Hematopoietic multipotent progenitor cell (in vitro differentiated cells): ENCODE measurements at places on chromosomes 2 and 18. TPM values are rescaled to one million over a fixed set of nuclear protein-coding genes. Genes with fewer than 3 reads are reported as not detected.

AKAIN1 gene
- total RNA-seq: not detected

ALLC gene
- total RNA-seq: not detected

SLC30A3 gene
- total RNA-seq: under 0.01 TPM

DNA sequence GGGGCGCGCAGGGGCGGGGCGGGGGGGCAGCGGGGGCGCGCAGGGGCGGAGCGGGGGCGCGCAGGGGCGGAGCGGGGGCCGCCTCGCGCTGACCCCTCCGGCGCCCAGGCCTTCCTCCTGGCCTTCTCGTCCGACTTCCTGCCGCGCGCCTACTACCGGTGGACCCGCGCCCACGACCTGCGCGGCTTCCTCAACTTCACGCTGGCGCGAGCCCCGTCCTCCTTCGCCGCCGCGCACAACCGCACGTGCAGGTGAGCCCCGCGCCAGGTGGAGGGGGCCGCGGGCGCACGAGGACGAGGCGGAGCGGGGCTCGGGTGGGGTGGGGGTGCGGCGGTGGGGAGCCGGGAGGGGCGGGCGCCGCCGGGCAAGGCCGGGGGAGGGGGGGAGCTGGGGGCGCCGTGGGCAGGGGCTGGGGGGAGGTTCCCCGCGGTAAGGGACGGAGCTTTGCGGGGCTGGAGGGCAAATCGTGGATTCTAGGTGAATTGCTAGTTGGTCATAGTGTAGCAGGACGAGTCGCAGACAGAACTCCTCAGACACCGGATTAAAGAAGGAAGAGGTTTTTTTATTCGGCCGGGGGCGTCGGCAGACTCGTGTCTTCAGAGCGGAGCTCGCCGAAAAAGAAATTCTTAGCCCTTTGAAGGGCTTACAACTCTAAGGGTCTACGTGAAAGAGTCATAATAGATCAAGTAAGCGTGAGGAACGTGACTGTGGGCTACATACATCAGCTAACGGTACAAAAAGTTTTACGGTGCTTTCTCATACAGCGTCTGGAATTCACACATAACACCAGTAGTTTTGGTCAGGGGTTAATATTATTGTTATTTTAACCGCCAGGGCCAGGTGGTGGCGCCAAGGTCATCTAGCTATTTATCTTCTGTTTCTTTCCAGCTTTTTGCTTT is 29.9 kb downstream of the ANO7 start:
- peak; percentile 48 for DNase-seq

- no peak for DNase-seq
Observed at GRCh38 chr18:62338446-62339105, 13.5 kb downstream of the TNFRSF11A start.

DNA sequence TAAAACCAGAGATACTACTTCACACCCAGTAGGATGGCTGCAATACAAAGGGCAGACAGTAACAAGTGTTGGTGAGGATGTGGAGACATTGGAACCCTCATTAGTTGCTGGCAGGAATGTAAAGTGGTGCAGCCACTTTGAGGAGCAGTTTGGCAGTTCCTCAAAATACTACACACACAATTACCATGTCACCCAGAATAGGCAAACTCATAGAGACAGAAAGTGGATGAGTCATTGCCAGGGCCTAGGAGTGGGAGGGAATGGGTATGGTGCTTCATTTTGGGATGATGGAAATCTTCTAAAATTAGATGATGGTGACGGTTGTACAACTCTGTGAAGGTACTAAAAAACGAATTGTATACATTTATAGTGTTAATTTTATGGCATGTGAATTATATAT is 54.8 kb downstream of the ATP9B start:
- DNase-seq: no peak

- DNase-seq: no peak
Observed at GRCh38 chr2:118838741-118839455, 8.6 kb downstream of the EN1 start.

- no peak for DNase-seq
Observed at GRCh38 chr18:43994381-43994780, 686.3 kb upstream of the SETBP1 start.

GRCh38 chr2:8679827-8680731 is 1.8 kb upstream of the ID2 start:
- DNase-seq: no peak
